Fibroblast of skin of right biceps (primary cell): ENCODE measurements at places on chromosomes 2 and 18.

- no peak for DNase-seq
These were observed 91.6 kb upstream of the TTC39C start for GRCh38 chr18:23922939-23923338.

GRCh38 chr2:26710145-26710544 is 17.6 kb downstream of the KCNK3 start:
- DNase-seq: no peak

- peak; percentile 67 for DNase-seq
These were observed 49.6 kb upstream of the ITSN2 start for GRCh38 chr2:24409700-24410556.

- DNase-seq: peak; percentile 35
These were observed 322.9 kb upstream of the KCNJ3 start for GRCh38 chr2:154375579-154375931.

- DNase-seq: no peak
These were observed 97.7 kb upstream of the SIX3 start for GRCh38 chr2:44843641-44844310.

DNA sequence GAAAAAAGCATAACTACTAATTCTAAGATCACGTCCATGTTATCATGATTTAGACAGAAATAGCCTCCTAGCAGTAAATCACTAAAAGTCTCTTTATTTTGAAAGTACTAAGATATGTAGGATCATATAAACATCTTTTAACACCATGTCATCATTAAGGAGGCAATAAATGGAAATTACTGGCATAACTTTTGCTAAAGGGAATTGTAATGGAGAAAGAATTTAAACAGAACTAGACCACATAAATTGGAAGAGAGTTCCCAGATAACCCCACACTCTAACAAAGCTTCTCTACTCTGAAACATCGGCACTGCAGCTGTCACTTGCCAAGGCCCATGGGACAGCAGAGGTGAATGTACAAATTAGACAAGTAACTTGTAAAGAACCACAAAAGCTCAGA is 29.5 kb downstream of the STK39 start:
- DNase-seq: peak; percentile 33

- DNase-seq: peak; percentile 22
These were observed 146.1 kb downstream of the PRPF40A start for GRCh38 chr2:152571048-152571766.

GRCh38 chr2:39069136-39069515 is 51.7 kb downstream of the SOS1 start:
- peak; percentile 13 for DNase-seq

- DNase-seq: no peak
These were observed 188.3 kb upstream of the STON1 start for GRCh38 chr2:48341551-48342133.

GRCh38 chr2:174597345-174598047 is at the start of gene WIPF1:
Gene WIPF1, minus strand, starts transcription at chr2:174597804. Its CDS starts 12,231 bp downstream, at chr2:174585573.
- DNase-seq: peak; percentile 62

GRCh38 chr2:238425979-238426567 is 654 bp upstream of the ASB1 start:
- peak; percentile 90 for DNase-seq

DNA sequence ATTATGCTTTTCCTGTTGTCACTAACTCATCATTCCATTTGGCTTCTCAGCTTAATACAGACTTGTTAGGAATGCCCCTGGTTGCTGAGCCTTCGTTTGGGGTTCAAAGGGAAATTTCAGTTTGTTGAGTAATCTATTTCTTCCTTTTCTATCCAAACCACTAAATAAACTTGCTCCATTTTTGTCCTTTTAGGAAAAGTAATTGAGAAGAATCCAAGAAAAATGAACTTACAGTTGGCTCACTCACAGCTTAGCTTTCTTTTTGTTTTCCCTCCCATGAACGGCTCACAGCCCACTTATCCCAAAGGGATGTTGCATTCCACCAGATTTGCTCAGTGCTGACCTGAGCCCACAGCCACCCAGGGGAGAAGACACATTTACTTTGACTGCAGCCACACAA is 73.9 kb downstream of the SOX11 start:
- peak; percentile 98 for DNase-seq

DNA sequence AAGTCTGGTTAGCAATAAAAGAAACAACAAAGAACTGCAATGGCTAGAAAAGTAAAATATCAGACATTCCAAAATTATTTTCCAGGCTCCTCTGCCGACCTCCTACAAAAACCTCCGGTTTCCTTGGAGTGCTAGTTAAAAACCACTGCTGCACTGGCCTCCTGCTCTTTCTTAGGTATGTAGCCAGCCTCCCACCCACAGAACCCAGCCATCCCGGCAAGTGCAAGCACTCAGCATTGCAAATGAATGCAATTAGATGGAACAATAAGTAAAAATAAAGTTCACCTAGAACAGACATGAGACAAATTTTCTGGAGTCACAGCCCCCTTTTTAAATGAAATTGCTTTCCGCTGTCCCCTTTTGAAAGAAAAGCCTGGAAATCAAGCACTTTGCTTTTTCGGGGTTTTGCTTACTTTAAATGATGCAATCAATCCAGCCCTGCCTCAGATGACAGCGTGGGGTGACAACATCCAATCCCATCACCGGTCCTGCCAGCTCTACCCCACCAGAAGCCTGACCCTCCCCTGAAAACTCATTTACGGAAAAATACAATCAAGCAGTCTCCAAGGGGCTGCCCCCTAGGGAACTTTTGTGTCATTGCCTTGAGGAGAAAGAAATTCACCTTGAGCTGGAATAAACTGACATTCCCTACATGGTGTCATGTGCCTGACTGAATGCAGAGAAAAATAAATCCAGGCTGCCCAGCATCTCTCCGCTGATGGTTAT is 199.8 kb downstream of the EPHA4 start:
- no peak for DNase-seq

DNA sequence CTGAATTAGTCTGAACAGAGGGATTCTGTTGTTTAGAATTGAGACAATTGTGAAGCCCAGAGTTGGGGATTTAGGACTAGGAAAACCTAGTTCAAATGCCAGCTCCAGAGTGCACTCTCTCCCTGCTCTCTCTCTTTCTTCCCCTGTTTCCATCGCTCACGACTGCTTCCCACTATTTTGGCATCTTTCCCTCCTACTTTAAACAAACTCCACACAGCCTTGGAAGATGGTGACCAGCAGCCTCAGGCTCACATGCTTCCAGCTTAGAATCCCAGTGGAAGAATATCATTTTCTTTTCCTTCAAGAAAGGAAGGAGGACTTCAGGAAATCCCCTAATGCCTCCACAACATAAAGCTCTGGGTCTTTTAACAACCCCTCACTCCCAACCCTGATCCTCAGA is 6.1 kb upstream of the DNMT3A start:
- no peak for DNase-seq

DNA sequence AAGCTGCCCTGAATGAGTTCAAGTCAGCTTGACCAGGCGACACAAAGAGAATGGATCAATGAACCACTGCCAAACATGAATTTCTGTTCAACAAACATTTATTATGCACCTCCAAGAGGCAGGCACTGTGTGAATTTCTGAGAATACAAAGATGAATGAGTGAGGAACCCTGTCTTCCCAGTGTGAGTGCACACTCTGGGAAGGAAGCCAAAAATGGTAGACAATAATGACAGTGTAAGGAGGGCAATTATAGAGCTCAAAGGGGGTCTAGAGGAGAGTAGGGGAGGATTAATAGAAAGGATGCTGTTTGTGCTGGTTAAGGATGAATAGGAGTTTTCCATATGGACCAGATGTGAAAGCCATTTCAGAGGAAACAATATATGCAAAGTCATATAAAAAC is 213.4 kb downstream of the DCC start:
- no peak for DNase-seq

DNA sequence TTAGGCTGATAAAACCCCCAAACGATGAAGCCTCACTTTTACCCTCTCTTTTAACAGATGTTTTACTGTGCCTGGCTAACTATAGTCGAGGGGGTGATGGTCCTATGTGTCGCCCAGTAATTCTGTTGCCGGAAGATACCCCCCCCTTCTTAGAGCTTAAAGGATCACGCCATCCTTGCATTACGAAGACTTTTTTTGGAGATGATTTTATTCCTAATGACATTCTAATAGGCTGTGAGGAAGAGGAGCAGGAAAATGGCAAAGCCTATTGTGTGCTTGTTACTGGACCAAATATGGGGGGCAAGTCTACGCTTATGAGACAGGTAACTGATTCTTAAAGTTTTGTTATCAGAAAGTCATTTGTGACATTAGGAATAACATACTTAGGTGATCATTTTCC is 20.4 kb downstream of the MSH6 start:
- DNase-seq: no peak

DNA sequence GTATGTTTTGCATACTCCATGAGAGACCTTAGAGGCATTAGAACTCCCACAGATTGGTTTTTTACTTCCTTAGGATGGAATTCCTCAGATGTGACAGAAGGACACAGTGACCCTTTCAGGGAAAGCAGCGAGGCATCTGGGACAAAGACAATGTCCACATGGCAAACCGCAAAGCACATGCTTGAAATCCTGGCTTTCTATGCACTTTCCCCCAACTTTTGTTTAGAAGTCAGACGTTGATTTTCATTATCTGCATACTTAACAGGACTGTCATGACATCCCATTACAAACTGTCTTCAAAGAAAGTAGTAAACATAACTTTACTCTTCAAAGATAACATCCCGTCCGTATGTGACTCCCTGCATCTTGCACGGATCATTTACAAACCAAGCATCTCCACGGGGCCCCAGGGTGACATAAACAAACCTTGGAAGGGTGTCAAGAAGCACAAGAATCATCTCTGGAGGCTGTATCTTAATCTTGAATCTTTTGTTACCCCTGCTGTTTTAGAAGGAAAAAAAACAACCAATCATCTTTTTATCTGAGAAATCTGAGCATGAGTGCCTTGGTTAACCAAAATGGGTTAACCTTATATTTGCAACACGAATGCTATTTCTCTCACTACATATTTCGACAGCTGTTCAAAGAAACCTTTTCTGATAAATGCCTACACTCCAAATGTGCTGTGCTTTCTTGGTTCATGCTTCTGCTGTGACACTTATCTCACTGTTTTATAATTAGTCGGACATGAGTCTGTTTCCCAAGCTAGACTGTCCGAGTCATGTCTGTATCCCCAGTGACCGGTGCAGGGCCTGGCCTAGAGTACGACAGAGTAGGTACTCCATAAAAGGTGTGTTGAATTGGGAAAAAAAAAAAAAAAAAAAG is 90.8 kb downstream of the CCBE1 start:
- peak; percentile 75 for DNase-seq

DNA sequence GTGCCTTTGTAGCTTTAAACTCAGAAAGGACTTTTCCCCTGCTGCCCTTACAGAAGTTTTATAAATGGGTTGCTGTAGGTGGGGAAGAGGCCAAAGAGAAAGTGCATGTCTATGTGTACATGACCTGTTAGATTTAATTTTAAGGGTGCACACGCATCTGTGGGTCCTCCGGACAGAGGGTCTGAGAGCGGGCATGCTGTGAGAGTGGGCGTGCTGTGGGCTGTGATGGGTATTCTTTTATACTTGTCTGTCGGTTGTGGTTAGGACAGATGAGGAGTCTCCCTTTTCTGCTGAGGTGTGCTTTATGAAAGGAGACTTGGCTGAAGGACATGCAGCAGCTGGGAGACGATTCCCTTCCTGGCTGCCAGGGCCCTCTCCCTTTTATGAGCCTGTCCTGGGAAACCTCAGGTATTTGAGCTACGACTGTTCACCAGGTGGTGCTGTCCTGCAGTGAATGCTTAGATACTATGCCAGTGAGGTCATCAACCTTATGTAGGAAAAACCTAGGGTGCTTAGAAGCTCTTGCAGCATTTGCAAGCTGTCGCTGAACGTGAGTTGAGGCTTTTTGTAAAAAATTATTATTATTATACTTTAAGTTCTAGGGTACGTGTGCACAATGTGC is 67.5 kb downstream of the TANC1 start:
- peak; percentile 60 for DNase-seq

- no peak for DNase-seq
These were observed 22.4 kb downstream of the MC4R start for GRCh38 chr18:60350150-60350549.
